Activated CD4-positive, alpha-beta T cell treated with anti-CD3 and anti-CD28 coated beads, Interleukin-2, amount 50 U/mL, for 48 hours (primary cell): ENCODE measurements at places on chromosomes 16 and 17.
A peak's percentile ranks its signal among the peaks of the same experiment; 100 is the strongest.

GRCh38 chr16:84464116-84464515, 40.3 kb downstream of the MEAK7 start:
- no peak for DNase-seq

DNA sequence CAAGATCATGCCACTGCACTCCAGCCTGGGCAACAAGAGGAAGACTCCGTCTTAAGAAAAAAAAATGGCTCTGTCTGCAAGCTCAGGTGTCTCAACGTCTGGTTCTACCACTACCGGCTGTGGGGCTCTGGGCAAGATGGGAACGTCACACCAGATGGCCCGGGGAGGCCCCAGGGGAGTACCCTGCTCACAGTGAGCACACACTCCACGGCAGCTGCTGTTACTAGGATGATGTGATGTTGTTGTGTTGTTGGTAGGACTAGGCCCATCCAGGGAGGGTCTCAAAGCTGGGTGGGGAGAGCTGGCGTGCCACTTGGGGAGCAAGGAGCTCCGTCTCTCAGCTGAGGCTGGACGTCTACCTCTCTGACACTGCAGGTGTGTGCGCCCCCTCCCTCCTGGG, 9.4 kb upstream of the NPTX1 start:
- DNase-seq, result no peak

DNA sequence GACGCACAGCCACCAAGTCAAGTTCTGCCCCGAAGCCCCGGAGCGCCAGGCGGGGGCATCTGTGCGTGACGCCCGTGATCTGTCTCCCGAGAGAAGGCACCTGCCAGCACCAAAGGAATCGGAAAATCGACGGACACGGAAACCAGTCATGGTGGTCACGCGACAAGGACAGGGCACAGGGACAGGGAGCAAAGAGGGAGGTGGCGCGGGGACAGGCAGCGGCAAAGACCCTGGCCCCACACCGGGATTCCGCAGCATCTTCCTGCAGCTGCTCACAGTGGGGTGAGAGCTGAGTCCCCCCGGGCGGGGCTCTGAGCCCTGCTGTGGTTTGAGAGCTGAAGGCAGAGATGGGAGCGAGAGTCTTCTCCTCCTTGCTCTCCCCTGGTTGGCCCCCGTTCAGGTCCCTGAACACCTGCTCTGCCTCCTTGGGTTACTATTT, 56.4 kb downstream of the ABR start:
- no peak for DNase-seq

- no peak for DNase-seq
These were observed 45.2 kb upstream of the STAC2 start for GRCh38 chr17:39270923-39271322.

DNA sequence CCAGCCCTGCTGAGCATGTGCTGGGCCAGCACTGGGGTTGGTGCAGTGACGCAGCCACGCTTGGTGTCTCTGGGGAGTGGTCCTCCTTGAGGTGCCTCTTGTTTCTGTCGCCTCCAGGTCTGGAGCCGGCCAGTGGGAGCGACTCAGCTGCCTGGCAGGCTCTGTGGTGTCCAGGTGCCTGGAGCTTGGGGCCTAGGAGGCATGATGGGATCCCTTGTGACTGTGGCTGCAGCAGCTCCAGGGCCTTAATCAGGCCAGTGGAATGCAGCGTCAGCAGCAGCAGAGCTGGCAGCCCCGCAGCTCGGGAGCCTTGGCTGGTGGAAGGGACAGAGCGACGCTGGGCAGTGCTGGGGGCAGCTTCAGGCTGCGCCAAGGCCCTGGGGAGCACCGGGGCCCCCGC, 74.7 kb upstream of the CIBAR2 start:
- DNase-seq, result no peak

GRCh38 chr16:15785386-15786059, 71.3 kb downstream of the MYH11 start:
- DNase-seq, result no peak

- DNase-seq, result no peak
These were observed 5.6 kb downstream of the ACD start for GRCh38 chr16:67654403-67654911.

- DNase-seq, result no peak
These were observed 228.2 kb upstream of the GSE1 start for GRCh38 chr16:85384833-85385462.

DNA sequence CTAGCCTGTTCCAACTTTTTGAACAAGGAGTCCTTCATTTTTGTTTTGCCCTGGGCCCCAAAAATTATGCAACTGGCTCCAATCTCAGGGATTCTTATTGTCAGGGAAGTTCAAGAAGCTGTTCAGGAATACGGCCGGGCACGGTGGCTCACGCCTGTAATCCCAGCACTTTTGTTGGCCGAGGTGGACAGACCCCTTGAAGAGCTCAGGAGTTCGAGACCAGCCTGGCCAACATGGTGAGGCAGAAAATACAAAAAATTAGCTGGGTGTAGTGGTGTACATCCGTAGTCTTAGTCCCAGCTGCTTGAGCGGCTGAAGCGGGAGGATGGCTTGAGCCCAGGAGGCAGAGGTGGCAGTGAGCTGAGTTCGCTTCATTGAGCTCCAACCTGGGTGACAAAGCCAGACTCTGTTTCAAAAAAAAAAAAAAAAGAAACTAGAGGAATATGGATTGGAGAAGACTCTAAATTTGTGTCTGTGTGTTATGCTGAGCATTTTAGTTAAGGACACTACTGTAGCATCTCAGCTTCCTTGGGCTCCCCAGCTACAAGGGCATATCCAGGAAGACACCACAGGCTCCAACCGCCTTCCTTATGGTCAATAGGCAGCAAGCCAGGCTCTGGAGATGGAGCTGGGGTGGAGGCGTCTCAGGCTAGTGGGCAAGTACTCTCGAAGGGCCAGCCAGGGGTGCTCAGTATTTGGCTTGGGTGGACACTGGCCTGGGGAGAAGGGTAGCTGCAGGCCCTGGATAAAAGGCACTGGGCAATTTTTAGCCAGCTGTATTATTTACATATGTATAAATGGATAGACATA, 56.8 kb upstream of the CREBBP start:
- no peak for DNase-seq

DNA sequence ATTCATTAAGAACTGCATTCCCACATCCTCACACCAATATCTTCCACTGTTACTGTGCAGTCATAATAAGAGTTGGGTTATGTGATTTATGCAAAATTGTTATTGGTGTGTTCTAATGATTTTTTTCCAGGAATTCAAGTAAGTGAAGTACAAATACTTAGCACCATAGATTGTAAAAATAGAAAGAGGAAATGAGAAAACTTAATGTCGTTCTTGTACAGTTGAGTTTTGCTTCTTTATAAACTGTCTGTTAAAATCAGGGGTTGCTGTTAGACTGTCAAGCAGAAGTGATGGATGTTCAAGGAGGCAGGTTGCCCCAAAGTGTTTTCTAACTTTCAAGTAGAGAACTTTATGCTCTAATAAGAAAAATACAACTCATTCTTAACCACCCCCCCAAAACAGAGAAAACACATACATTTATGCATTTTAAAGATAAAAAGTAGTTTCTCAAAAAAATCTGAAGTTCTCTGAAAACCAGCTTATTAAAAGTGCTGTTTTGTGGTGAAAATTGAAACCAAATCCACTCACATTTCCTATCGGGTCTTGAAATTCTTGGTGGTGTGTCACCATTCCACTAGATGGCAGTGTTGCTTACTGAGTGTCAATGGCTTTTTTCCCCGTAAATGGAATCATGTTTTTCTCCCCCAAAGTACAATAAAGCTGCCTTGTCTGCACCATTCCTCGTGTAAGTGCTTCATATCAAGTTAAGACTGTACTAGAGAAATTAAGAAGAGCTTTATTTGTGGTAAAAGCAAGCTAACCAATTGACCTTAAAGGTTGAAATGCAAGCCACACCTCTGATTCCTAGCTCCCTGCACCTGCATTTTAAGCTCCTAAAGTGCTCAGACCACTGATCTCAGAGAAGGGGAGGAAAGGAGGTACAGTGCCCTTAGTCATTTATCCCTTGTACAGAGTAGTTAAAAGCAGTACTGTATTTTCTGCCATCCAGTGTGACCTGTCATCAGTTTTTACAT, 4.7 kb upstream of the IGSF6 start:
- DNase-seq, result peak; percentile 30

GRCh38 chr17:56761387-56761786, 72.3 kb downstream of the C17orf67 start:
- DNase-seq, result no peak

GRCh38 chr16:22144520-22144919, 17.8 kb upstream of the SDR42E2 start:
- DNase-seq, result no peak

DNA sequence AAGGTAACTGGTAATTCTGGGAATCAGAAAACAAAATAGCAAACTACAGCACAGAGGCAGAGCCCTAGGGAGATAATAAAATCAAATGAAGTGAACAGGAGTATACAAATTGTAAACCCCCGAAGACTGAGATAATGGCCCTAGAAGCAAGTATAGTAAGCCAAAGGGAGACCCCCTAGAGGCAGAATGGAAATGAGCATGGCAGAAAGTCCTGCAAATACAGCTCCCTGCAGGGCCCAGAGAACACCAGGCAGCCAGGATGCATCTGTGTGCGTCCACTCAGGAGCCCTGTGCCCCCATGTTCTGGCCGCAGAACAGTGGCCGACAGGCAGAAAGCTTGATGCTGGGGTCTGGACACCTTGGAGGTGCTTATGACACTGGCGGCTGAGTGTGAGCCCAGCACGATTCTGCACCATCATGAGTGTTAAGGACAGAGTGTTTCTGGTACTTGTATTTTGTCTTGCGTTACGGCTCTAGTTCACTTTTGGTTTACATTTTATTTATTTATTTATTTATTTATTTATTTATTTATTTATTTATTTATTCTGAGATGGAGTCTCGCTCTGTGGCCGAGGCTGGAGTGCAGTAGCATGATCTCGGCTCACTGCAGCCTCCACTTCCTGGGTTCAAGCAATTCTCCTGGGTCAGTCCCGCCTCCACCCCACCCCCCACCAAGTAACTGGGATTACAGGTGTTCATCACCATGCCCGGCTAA, 48.7 kb downstream of the RGS9 start:
- DNase-seq, result no peak

- no peak for DNase-seq
These were observed 47.5 kb downstream of the BAIAP2 start for GRCh38 chr17:81082177-81083073.

DNA sequence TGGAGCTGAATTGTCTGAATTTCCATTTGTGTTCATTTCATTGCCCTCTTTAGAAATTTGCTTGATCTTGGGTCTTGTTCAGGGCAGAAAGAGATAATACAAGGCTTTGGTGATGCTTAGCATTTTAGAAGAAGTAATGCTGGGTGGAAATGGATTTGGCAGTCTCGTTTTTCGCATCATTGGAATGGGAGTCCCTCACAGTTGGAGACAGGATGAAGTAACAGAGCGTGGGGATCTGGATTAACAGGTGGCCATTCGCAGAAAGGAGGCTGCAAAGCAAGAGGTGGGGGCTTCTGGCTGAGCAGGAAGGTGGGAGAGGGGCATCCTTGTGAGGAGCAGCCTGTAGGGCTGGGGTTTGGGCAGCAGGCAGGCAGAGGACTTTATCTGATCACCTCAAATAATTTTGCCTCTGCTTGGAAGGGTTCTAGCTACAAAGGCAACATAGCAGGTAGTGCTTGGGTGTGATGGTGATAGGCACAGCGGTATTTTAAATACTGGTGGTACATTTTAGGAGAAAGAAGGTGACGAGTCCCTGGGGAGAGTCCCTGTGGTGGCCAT, 17.0 kb downstream of the KSR1 start:
- DNase-seq, result no peak

GRCh38 chr17:79563237-79564013, 47.4 kb downstream of the RBFOX3 start:
- no peak for DNase-seq

- DNase-seq, result peak; percentile 48
These were observed 633 bp downstream of the CDR2 start for GRCh38 chr16:22373662-22374310.

- DNase-seq, result no peak
These were observed 832 bp upstream of the SRRM2 start for GRCh38 chr16:2751577-2752034.

DNA sequence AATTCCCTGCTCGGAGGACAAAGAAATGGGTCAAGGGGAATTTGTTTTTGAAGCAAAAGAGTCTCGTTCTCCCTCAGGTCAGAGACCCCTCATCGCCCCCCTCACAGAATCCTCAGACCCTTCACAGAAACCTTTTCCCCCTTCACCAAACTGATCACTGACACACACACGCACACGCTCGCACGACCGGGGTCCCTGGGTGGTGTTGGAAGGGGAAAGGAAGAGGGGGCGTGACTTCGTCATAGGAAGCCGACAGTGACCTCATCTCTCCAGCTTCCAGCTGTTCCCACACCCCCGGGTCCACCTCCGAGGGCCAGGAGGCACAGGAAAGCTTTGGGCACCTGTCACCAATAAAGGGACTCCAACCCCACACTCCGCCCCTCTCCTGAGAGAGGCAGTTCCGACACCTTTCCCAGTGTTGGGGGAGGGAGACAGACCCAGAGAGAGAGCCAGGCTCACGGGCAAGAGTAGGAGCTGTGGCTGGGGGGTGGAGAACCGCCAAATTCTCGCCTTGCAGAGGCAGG, 1.2 kb downstream of the ASGR1 start:
- no peak for DNase-seq

DNA sequence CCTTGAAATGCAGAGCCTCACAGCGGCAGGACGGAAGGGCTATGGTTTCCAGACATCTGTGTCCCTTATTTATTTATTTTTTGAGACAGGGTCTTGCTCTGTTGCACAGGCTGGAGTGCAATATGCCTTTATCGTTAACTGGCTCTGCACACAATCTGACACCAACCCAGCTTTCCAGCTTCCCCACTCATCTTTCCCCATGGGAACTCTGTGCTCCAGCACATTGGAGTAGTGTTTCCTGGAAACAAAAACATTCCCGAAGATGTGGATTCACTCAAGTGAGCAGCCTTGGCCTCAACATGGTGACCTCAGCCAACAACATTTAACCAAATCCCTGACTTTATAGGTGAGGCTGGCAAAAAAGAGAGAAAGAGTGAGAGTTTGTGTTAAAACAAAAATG, 307.1 kb downstream of the TMEM114 start:
- no peak for DNase-seq

- DNase-seq, result no peak
These were observed 49.3 kb downstream of the NXN start for GRCh38 chr17:930258-930657.

GRCh38 chr16:31038993-31039392, 5.6 kb downstream of the STX4 start:
- no peak for DNase-seq

GRCh38 chr17:66398617-66399016, 96.2 kb downstream of the PRKCA start:
- no peak for DNase-seq

- DNase-seq, result no peak
These were observed 756 bp upstream of the MVP start for GRCh38 chr16:29819506-29819905.

DNA sequence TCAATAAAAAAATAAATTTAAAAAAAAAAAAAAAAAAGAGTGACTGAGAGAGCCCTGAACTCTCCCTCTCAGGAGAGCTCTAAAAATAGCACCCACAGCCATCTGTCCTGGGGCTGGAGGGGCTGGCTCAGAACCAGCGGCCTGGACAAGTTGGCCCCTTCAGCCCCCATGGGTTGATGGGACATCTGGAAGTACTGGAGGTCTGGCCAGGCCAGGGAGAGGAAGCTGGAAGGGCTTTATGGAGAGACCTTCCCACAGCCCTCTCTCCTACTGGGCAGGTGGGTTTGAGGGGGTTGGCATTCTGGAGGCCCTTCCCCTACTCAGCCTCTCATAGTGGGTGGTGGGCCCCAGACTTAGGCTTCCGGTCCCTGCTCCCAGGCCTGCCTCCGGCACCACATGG, 93.7 kb upstream of the TMEM97 start:
- DNase-seq, result no peak
